ENCODE measurements at places on chromosomes 2 and 18. TPM values are rescaled to one million over a fixed set of nuclear protein-coding genes. Genes with fewer than 3 reads are reported as not detected.

GRCh38 chr18:30987467-30988241 lies 54.9 kb downstream of the DSC3 start:
- H3K27ac ChIP-seq = no peak overlapping the region
- H3K4me1 ChIP-seq = peaks cover 5% of the 10 kb centered on the region
- H3K4me3 ChIP-seq = no peak overlapping the region

The FEV gene
- total RNA-seq = not detected

The IL1RL2 gene
- not detected for total RNA-seq

DNA sequence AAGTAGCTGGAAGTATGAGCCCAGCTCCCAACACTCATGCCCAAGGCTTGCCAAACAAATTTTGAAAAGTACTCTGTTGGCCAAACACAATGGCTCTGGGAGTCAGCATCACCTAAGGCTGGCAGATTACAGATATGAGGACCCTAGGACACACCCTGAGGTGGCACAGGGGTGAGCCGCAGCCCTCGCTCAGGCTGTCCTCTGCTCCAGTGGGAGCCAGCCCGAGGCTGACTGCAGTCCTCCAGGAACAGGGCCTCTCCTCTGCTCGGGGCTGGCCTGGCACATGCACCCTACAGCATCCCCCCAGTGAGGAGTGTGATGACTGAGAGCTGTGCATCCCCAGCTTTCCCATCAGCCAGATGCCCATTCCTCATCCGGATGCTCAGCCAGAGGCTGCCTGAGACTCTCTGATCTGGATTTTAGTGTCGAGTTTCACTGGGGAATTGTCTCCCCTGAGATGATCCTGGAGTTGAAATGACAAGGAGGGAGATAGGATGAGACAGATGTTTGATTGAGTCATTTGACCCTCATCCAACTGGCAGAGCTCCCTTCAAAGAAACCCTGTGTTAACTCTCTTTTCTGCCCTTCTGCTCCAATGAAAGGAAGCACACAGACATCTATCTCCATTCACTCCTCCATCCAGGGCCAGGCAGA lies 269.3 kb upstream of the NCKAP5 start:
- peaks cover 9% of the 10 kb centered on the region for H3K4me1 ChIP-seq
- H3K36me3 ChIP-seq = no peaks in the 10 kb centered on the region
- no peak overlapping the region for H3K4me3 ChIP-seq
- peaks cover 3% of the 10 kb centered on the region for H3K27me3 ChIP-seq
- DNase-seq = no peak
- no peak overlapping the region for H3K27ac ChIP-seq

The RAPGEF4 gene
- 14.6 TPM for total RNA-seq

The KIF1A gene
- total RNA-seq = 0.24 TPM

The COL5A2 gene
- 26.3 TPM for total RNA-seq

GRCh38 chr18:59024829-59025228 lies 114.9 kb upstream of the SEC11C start:
- H3K4me3 ChIP-seq = no peak overlapping the region
- no peaks in the 10 kb centered on the region for H3K27me3 ChIP-seq
- H3K36me3 ChIP-seq = no peaks in the 10 kb centered on the region
- no peak for DNase-seq

The FOSL2 gene
- 74.9 TPM for total RNA-seq

DNA sequence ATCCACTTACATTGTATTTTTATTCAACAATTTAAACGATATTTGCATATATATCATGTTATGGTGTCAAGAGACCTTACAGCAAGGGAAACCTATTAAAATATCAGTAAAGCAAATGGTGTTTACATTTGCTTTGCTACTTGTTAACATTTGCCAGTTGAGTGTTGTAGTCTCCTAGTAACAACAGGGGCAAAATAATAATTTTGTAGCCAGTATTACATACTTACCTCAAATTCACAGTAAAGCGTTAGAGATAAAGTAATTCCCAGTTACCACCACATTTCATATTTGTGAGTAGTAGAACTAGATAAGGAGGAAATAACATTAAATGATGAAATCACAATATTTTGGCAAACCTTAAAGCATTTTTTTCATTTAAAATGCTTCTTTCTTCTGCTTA lies 71.3 kb downstream of the FASTKD2 start:
- H3K4me3 ChIP-seq = no peak overlapping the region
- H3K27ac ChIP-seq = no peak overlapping the region
- H3K27me3 ChIP-seq = no peaks in the 10 kb centered on the region
- no peak for DNase-seq
- H3K36me3 ChIP-seq = no peaks in the 10 kb centered on the region

- DNase-seq = no peak
- no peak overlapping the region for H3K27ac ChIP-seq
- no peaks in the 10 kb centered on the region for H3K27me3 ChIP-seq
Observed at GRCh38 chr2:119316066-119316465, 50.6 kb downstream of the C2orf76 start.

GRCh38 chr2:160257041-160257742 lies 57.1 kb upstream of the ITGB6 start:
- H3K27me3 ChIP-seq = no peaks in the 10 kb centered on the region
- DNase-seq = no peak
- peaks cover 7% of the 10 kb centered on the region for H3K4me1 ChIP-seq
- H3K27ac ChIP-seq = no peak overlapping the region
- H3K36me3 ChIP-seq = no peaks in the 10 kb centered on the region

DNA sequence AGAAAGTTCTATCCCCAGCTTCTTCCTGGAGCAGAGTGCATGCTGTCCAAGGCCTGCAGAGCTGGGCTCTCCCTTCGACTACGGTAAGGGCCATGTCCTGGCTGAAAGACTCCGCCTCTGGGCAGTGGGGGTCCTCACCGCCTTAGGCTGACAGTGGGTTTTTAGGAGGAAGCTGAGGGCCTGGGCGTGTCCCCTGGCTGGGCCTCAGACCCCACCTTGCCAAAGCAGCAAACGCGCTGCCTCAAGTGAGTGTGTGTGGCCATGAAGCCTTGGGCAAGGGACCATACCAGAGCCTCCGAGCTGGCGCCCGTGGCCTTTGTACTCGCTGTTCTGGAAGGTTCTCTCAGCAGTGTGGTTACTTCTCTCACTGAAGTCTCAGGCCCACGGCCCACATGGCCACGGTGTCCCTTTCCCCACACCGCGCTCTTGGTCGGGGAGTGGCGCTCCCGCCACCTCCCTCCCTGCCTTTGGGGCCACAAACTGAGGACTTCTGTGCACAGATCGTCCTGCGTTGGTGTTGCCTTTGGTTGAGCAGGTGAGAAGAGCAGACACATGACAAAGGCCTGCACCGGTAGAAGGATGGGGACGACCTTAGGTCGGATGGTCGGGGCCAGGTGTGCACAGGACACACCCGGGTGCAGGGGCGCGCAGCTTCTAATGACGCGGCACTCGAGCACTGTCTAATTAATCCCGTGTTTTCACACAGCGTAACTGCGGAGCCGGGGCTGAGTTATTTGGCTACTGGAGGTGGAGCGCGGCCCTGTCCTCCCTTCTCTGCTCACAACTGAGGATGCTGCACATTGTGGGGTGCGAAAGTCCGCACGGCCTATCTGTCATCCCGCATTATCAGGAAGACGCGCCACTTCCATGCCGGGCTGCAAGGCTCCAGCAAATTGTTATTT lies 121.6 kb downstream of the PTGR3 start:
- no peaks in the 10 kb centered on the region for H3K36me3 ChIP-seq
- DNase-seq = no peak
- H3K4me3 ChIP-seq = no peak overlapping the region
- no peaks in the 10 kb centered on the region for H3K4me1 ChIP-seq

DNA sequence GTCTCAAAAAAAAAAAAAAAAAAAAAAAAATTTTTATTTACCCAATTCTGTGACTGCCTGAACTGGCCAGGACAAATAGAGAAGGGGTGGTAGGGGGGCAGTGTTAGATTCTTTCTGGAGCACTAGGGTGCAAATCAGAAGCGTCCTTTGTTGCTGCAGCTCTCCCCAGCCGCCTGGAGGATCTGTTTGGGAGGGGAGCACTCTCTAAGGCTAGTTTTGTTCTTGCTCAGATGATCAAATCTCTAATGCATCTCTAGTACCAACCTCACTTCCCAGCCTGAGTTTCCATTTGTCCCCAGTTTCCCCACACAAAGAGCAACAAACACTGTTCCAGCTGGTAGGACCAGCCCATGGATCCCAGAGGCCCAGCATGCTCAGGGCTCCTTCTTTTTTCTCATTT lies 83.0 kb downstream of the GBX2 start:
- H3K27ac ChIP-seq = no peak overlapping the region
- DNase-seq = no peak
- no peaks in the 10 kb centered on the region for H3K36me3 ChIP-seq
- no peak overlapping the region for H3K4me3 ChIP-seq

GRCh38 chr2:233867993-233868532 lies at the start of gene MSL3B:
Gene MSL3B (minus strand): TSS chr2:233868386.
- peaks cover 6% of the 10 kb centered on the region for H3K27me3 ChIP-seq
- peak; percentile 58 for DNase-seq
- H3K4me3 ChIP-seq = peak within 1 kb of the TSS; percentile 57

The CCDC148 gene
- total RNA-seq = 2.8 TPM

The EFR3B gene
- total RNA-seq = 9.0 TPM

The KLHL14 gene
- 0.24 TPM for total RNA-seq

DNA sequence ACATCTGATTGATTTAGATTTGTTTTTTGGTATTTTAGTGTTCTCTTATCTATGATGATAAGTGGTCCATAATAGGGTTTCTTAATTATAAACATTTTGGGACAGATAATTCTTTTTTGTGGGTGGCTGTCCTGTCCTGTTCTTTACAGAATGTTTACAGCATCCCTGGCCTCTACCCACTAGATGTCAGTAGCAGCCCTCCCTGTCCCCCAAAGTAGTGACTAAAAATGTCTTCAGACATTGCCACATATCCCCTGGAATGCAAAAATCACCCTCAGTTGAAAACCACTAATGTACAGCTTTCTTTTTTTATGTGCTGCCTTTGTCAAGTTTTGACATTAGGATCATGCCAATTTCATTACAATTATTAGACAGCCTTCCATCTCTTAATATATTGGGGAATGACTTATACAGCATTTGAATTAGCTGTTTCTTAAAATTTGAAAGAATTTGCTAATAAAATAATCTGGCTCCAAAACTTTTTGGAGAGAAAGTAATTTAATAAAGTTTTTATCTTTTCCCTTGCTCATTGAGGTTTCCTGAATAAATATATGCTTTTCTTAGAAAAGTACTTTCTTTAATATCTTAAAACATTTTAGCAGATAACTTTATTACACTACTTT lies 19.5 kb downstream of the WIPF1 start:
- no peaks in the 10 kb centered on the region for H3K27me3 ChIP-seq
- peaks cover 18% of the 10 kb centered on the region for H3K4me1 ChIP-seq
- DNase-seq = no peak
- peaks cover 72% of the 10 kb centered on the region for H3K36me3 ChIP-seq

DNA sequence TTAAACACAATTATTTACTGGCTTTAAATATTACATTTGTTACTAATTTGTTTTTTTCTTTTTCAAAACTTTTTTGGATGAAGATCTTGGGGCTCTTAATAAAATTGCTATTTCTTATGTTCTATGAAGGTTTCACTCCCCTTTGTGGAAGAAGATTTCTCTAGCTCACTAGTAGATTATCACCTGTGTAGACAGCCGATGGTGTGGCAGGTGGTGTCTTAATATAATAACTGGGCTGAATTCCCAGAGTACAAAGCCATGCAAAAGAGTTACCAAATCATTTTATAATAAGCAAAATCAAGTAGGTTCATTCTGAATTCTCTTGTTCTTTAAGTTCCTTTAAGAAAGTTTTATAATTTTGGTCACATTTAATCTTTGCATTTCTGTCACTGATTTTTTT lies 233.7 kb downstream of the CCDC102B start:
- DNase-seq = no peak
- no peaks in the 10 kb centered on the region for H3K27me3 ChIP-seq
- H3K27ac ChIP-seq = no peak overlapping the region
- H3K36me3 ChIP-seq = no peaks in the 10 kb centered on the region
- no peaks in the 10 kb centered on the region for H3K4me1 ChIP-seq

- no peaks in the 10 kb centered on the region for H3K36me3 ChIP-seq
- H3K27ac ChIP-seq = no peak overlapping the region
- H3K4me3 ChIP-seq = no peak overlapping the region
- H3K27me3 ChIP-seq = no peaks in the 10 kb centered on the region
- H3K4me1 ChIP-seq = peaks cover 39% of the 10 kb centered on the region
- no peak for DNase-seq
Observed at GRCh38 chr2:1601471-1602277, 142.6 kb downstream of the PXDN start.

The ADAM23 gene
- total RNA-seq = 2.5 TPM

The REG3A gene
- total RNA-seq = not detected

The GATA6 gene
- total RNA-seq = 22.1 TPM

- DNase-seq = no peak
- H3K4me1 ChIP-seq = no peaks in the 10 kb centered on the region
- no peak overlapping the region for H3K27ac ChIP-seq
- no peak overlapping the region for H3K4me3 ChIP-seq
Observed at GRCh38 chr2:67311536-67311935, 85.6 kb upstream of the ETAA1 start.

- H3K27me3 ChIP-seq = no peaks in the 10 kb centered on the region
- no peak for DNase-seq
- H3K4me3 ChIP-seq = no peak overlapping the region
- no peaks in the 10 kb centered on the region for H3K36me3 ChIP-seq
Observed at GRCh38 chr2:45211636-45212035, 202.4 kb upstream of the SIX2 start.

- no peak overlapping the region for H3K4me3 ChIP-seq
- H3K36me3 ChIP-seq = no peaks in the 10 kb centered on the region
- no peaks in the 10 kb centered on the region for H3K4me1 ChIP-seq
- no peaks in the 10 kb centered on the region for H3K27me3 ChIP-seq
Observed at GRCh38 chr18:31819106-31819924, 58.6 kb upstream of the SLC25A52 start.

GRCh38 chr2:50783111-50783510 lies 248.8 kb downstream of the NRXN1 start:
- H3K36me3 ChIP-seq = no peaks in the 10 kb centered on the region
- no peak overlapping the region for H3K4me3 ChIP-seq
- no peaks in the 10 kb centered on the region for H3K27me3 ChIP-seq
- DNase-seq = no peak
- H3K27ac ChIP-seq = no peak overlapping the region
- no peaks in the 10 kb centered on the region for H3K4me1 ChIP-seq

DNA sequence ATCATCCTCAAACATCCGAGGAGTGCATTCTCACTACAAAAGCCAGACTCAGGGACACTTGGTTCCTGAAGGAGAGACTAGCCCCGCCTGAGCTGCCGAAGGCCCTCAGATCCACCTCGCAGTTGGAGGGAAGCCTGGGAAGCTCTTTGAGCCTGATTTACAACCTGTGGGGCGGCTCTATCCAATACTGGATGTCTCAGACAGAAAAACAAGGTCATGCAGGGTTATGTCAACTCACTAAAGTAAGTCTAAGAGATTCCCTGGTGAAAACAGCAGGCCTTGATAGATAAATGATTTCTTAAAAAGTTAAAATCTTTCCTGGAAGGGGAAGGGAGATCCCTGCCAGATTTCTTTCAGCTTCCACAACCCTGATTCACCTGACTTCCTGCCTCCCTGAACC lies 284.3 kb downstream of the CYP26B1 start:
- H3K27me3 ChIP-seq = no peaks in the 10 kb centered on the region
- H3K27ac ChIP-seq = no peak overlapping the region
- no peaks in the 10 kb centered on the region for H3K4me1 ChIP-seq
- no peak overlapping the region for H3K4me3 ChIP-seq

All from lower lobe of right lung (tissue), 2 donors.